Left kidney (tissue), 8 donors: ENCODE measurements at places on chromosomes 6 and 20.

DNA sequence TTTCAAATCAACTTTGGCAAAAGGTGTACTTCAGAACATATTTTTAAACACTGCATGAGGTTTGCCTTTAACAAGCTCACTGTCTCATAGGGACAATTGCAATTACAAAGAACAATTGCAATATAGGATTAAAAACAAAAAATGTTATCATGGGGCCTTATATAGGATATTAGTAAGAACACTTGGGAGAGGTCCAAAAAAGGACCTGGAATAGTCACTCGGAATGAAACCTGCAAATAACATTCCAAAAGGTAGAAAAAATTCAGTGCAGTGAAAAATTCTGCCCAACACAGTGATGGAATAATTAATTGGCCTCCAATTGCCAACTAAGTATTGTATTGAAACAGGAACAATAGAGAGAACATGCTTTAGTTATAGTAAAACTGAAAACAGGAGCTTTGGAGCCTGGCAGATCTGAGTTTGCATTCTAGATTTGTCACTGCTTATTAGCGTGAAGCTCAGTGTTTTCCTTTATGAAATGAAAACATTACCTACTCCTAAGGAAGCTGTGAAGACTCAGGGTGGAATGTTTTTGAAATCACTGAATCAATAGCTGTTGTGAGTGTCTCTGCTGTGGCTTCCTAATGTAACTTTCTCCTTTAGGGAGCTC lies 172.6 kb upstream of the BMP5 start:
- DNase-seq = no peak

- no peak for DNase-seq
These were observed 9.2 kb downstream of the HSPA1B start for GRCh38 chr6:31836474-31837368.

- no peak for DNase-seq
These were observed 47.4 kb downstream of the TGM2 start for GRCh38 chr20:38117635-38118034.

GRCh38 chr6:151147118-151147832 lies 92.5 kb upstream of the AKAP12 start:
- no peak for DNase-seq

DNA sequence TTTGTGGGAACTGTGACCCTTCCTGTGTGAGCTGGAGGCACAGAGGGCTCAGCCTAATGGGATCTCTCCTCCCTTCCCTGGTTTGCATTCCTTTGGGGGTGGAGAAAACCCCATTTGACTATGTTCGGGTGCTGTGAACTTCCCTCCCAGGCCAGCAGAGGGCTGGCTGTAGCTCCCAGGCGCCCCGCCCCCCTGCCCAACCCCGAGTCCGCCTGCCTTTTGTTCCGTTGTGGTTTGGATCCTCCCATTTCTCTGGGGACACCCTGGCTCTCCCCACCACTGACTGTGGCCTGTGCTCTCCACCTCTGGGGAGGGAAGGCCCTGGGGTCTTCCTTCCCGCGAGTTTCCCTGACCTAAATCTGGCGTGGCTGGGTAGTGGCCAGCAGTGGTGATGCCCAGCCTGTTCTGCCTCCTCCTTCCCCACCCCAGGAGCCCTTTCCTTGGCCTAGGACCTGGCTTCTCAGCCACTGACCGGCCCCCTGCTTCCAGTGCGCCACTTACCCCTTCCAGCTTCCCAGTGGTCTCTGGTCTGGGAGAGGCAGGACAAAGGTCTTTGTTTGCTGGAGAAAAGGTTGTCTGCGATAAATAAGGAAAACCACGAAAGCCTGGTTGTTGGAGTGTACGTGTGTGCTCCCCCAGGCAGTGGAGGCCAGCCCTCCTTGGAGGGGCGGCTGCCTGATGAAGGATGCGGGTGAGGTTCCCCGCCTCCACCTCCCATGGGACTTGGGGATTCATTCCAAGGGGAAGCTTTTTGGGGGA lies 4.9 kb downstream of the VEGFA start:
- DNase-seq = peak; percentile 74
